ENCODE measurements at places on chromosomes 7 and 10.

DNA sequence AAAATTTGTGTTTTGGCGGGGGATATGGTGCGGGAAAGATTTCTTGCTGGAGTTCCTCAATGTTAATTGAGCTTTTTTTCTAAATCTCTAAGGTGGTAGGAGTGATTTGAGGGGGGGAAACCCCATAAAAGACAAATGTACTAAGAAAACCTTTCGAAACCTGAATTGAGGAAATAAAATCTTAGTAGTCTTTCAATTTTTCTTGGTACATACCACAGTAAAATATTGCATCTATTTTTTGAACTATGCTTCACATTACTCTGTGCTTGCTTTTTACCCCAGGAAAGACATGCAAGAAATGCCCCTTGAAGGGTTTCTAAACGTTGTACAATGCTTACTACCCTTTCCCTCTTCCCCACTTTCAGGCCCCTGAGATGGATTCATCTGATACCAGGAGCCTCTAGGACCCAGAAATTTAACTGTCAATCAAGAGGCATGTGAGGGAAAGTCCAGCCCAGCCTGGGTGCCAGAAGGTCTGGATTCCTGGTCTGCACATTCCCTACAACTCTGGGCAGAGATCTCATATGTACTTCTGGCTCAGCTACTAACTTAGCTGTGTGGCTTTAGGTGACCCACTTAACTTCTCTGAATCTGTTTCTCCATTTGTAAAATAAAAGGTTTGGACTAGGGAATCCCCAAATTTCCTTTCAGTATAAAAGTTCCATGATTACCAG lies 5.8 kb upstream of the PDCD4 start:
- no peak for DNase-seq

GRCh38 chr10:77787440-77787839 lies 139.1 kb downstream of the DLG5 start:
- no peak for DNase-seq

DNA sequence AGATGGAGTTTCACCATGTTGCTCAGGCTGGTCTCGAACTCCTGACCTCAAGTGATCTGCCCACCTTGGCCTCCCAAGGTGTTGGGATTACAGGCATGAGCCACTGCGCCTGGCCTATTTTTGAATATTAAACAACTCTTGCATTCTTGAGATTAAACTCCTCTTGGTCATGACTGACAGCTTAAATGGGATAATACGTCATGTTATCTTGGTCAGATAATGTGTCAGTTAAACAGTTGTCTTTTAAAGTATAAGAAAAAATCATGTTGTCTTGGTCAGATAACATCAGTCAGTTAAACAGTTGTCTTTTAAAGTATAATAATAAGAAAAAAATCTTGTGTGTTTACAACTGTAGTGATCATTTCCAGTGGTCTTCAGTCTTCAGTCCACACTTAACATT lies 73.6 kb upstream of the SYPL1 start:
- DNase-seq: no peak

DNA sequence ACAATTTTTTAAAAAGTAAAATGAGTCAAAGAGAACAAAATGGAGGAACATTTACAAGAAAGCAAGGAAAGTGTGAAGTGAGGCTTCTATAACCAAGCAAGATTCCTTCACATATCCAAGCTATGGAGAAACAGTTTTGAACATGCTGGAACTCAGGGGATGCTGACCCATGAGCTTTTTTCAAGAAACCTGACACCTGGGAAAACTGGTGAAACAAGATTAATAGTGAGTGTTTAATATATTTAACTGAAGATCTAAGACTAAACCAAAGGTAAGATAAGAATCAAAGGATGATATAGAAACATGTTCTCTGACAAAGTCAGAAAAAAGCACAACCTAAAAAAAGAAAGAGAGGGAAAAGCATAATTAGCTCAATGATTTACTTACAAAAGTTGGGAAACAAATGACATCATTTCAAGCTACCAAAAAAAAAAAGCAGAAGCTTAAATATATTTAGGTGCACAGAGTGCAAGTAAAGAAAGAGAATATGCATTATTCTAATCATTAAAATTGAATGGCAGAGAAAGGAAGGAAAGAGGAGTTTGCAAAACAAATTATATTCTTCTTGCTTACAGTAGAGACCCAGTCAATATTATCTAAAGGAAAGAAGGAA lies 24.9 kb downstream of the C7orf25 start:
- DNase-seq: no peak

- DNase-seq: no peak
These were observed 10.7 kb downstream of the FBXL13 start for GRCh38 chr7:103063895-103064294.
